Colonic mucosa (tissue), 4 donors: ENCODE measurements at places on chromosomes 4 and X. TPM values are rescaled to one million over a fixed set of nuclear protein-coding genes. Genes with fewer than 3 reads are reported as not detected.

- DNase-seq = no peak
These were observed 46.2 kb downstream of the SMARCA5 start for GRCh38 chr4:143559757-143560147.

GRCh38 chr4:7487502-7487901 lies 52.8 kb upstream of the PSAPL1 start:
- no peak for DNase-seq

DNA sequence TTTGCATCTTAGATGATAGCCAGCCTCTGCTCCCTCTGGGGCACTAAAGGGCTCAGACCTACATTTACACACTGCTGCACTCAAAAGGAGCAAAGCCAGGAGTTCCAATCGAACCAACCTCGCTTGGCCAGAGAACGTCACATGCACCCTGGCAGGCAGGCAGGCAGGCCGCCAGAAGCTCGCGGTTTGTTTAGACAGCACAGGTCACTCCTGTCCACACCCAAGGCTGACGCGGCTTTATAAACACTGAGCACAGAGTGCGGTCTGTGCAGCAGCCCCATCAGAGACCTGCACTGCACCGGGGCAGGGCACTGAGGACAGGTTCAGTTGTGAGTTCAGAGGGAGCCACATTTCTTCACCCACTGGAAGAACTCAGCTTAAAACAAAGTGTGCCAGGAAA lies 143.9 kb downstream of the BCOR start:
- peak; percentile 89 for DNase-seq

GRCh38 chrX:134735015-134735414 lies 76.7 kb upstream of the PLAC1 start:
- no peak for DNase-seq

DNA sequence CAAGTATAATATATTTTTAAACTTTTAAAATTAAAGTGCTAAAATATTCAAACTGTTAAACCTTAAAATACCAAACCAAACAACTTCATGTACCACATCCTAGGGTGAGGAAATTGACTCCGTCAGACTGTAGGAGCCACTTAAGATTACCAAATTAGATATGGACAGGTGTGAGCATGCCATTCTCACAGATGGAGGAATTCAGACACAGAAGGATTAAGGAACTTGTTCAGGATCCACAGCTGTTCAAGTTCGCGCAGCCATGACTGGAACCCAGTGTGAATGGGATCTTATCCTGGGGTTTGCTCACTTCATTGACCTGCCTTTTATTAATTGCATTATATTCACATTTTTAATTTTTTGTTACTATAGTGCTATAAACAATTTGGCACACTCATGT lies 224.9 kb upstream of the PCDH7 start:
- DNase-seq = no peak

GRCh38 chr4:169014586-169014985 lies 4.5 kb upstream of the CBR4 start:
- no peak for DNase-seq

DNA sequence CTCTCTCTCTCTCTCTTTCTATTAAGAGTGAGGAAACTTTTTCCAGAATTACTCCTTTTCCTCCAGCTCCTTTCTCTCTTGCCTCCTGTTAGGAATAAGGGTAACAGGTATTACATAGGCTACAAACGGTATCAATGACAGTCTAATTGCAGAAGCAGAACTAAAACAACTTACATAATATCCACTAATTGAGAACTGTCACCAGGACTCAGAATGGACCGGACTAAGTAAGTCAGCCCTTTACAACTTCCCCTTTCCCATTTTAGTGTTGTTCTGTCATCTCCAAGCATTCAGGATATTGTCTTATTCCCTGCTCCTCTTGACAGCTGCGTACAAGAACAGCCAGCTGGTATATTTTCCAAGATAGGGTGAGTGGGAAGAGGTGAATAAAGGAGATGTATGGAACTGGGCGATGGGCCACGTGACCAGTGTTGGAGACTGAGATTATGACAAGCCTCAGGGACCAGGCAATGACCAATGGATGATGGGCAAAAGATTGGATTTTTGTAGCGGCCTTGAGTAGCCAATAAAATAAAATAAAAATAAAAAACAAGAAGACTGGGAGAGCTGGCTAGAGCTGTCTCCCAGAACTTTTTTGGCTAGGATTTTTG lies 2.3 kb upstream of the FNIP2 start:
- no peak for DNase-seq

DNA sequence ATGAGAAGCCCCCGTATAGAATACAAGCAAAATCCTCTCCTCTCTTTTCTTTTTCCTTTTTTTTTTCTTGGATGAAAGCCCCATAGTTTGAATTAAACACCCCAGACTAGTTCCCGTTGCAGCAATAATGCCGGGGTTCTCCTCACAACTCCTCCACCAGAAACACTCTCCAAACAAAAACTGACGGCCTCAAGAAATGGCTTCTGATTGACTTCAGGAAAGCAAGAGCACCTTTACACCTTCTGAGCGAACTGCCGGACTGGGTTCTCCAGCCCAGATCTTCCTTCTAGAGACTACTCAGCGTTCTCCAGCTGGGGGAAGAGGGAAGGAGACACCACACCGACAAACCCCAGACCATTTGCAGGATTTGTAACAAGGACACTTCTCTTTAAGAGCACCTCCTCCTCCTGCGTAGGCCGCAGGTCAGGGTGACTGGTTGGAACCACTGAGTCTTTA lies 4.0 kb downstream of the HAND2 start:
- DNase-seq = no peak

DNA sequence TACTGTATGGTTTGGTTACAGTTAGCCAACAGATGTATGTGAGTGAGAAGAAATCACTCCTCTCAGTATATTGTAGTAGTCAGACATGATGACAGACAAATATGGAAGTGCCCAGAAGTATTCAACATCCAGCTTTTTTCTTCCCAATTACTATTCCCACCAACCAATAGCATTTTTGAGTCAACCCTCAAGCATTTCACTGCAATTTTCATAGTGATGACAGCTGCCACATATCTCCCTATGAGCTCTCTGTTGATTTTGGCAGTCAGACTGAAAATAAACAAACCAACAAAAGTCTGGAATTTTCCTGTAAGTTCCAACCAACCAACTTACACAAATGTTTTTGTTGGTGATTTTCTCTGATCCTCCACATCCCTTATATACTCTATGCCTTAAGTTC lies 8.2 kb upstream of the TRAM1L1 start:
- DNase-seq = no peak

DNA sequence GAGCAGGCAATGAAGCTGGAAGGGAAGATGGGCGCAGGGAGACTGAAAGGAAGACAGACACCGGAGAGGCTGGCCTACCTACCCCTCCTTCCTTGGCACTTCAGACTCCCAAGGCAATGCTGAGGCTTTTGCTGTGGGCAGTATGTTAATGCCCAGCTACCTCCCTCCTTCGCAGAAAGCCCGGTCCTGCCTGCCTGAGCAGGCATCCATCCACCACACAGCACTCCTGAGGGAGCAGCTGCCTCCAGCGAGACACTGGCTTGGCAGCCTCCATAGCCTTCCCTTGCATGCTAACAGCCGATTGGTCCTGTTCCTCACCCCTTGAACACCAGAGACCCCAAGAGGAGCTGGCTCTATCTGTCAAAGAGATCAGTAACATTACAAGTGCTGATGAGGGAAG lies 14.4 kb downstream of the GABRQ start:
- no peak for DNase-seq

Gene C1QTNF7
- total RNA-seq = 0.94 TPM
